ENCODE measurements at places on chromosomes 4 and X. TPM values are rescaled to one million over a fixed set of nuclear protein-coding genes. Genes with fewer than 3 reads are reported as not detected.

DNA sequence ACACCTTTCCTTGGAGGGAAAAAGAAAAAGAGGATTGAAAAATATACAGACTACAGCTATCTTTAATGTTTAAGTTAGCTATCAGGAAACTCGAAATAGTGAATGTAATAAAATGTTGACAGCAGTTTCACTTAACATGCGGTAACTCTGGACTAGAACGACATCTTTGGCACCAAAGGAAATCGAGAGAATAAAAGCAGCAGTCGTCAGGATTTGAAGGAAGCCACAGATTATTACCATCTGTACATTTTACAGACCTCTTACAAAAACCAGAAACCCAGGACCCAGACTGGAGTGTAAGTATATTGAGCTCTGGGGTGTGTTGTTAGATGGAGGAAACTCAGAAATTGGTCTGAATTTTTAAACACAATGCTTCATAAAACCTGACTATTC lies 51.6 kb upstream of the STOX2 start:
- no peak for DNase-seq

DNA sequence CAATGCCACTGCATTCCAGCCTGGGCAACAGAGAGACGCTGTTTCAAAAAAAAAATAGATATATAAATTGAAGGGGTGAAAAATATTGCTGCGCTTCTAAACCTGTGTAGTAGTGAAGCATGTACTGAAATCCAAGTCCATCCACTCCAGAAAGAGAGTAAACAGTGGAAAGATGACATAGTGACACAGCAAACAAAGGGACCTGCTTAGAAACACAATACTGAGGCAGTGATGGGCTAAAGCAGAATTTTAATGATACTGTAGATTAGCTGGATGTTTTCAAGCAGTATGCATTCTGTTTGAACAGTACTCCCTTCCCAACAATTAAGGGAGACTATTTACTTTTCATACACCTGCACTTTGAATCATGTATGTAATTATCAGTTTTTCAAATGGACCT lies 42.5 kb downstream of the TFDP3 start:
- no peak for DNase-seq

DNA sequence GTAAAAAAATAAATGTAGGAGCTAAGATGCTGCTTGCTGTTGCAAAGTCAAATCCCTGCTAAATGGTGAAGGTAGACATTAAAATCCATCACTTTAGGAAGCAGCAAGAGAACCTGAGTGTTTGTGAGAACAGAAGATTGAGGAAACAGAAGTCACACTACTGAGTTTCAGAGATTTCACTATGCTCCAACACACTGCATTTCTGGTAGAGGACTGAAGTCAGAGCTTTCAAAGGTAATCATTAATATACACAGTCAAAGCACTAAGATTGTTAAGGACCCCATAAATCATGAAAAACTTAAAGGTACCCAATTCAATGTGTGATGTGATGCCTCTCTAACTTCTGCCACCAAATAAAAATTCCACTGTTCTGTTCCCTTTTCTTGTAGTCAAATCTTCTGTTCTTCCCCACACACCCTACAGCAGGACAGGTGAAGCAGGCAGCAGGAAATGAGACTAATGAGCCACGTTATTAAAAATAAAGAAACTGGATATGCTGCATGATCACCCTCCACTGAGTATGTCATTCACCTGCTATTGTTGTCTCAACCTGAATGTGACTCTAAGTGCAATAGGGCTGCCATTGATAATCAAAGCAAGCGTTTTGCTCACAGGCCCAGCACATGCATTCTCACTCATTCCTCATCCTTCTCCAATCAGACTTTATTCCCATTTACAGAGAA lies 28.9 kb upstream of the APELA start:
- no peak for DNase-seq

- no peak for DNase-seq
Measured at GRCh38 chr4:15719506-15719905, 16.6 kb downstream of the BST1 start.

DNA sequence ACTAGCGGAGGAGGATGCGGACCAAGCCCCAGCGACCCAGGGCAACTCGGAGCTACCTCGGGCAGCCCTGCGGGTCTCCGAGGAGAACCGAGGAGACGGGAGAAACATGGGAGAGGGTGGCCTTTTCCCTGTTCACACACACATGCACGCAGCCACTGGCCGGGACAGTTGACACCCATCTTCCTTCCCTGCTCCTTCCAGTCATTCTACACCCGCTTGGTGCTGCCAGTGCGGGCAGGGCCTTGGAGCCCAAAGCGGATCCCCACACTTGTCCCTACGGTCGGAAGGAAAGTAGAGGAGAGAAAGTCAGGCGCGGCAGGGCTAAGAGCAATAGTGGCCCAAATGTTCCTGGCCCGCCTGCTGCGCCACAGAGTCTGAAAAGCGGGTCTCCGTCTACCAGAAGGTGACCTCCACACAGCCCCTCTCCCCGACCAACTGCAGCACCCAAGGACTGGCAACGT lies 1.1 kb upstream of the PPP3CA start:
- no peak for DNase-seq

DNA sequence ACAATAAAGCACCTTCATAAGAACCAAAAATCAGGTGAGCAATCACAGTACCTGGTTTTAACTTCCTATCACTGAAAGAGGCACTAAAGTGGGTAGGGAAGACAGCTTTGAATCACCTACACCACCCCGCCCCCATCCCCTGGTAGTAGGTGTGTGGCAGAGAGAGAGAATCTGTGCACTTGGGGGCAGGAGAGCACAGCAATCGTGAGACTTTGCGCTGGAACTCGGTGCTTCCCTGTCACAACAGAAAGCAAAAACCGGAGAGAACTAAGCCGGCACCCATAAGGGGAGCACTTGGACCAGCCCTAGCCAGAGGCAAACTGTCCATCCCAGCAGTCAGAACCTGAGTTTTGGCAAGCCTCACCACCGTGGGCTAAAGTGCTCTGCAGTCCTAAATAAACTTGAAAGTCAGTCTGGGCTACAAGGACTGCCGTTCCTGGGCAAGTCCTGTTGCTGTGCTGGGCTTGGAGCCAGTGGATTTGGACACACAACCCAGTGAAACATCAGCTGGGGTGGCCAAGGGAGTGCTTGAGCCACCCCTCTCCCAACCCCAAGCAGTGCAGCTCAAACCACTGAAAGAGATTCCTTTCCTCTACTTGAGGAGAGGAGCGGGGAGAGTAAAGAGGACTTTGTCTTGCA lies 32.1 kb downstream of the NDUFB11 start:
- DNase-seq, result no peak

Gene XAGE3
- not detected for total RNA-seq

Gene CABS1
- not detected for total RNA-seq

Gene TIGD4
- total RNA-seq, result 0.22 TPM

DNA sequence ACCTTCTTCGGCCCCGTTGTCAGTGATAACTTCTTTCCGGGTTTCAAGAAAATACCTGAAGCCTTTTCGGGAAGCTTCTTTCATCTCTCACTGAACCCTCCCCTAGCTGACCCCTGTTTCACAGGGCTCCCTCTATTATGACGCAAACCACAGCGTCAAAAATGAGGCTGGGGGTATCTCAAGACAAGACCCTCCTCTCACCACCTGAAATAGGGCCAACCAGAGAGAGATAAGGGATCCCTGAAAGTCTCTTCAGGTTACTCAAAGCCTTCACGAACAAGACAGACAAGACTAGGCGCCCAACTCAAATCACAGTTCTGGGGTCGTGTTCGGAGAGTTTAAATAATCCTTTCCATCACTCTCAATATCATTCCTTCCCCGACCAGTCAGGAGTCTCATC lies 1.2 kb downstream of the PHF8 start:
- DNase-seq, result no peak
